Activated naive CD8-positive, alpha-beta T cell treated with anti-CD3 and anti-CD28 coated beads, Interleukin-2, amount 50 U/mL, for 16 hours (primary cell): ENCODE measurements at places on chromosomes 2 and 18.

GRCh38 chr2:11904941-11905340, 158.5 kb downstream of the LPIN1 start:
- no peak for DNase-seq

GRCh38 chr18:73683409-73684238, 464.0 kb downstream of the FBXO15 start:
- DNase-seq: no peak

DNA sequence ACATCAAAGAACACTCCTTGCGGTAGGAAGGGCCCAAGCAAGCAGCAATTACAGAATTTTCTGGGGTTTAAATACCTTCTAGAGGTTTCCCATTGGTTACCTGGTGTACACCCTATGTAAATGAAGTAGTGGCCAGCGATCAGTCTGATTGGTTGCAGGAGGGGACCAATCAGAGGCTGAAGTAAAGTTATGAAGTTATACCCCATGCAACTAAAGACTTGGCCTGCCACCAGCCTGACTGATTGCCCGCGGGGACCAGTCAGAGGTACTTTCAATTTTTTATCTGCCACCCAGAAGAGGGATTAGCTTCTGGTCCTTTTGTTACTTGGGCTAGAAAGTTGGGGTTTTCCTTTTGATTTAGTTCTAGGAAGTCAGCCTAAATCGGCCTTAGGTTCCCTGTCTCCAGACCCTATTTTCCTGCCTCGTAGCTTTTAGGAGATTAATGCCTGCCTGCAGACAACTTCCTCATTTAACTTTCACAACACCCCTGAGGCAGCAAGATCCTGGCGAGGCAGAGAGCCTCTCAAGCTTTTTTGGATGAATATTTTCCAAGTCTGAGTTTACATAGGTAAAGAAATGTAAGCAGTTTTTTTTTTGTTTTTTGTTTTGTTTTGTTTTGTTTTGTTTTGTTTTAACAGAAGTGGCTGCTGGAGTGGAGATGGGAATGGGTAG, 1.5 kb upstream of the DGUOK start:
- no peak for DNase-seq

- DNase-seq: no peak
Observed at GRCh38 chr2:3608373-3609278, 13.7 kb downstream of the COLEC11 start.

DNA sequence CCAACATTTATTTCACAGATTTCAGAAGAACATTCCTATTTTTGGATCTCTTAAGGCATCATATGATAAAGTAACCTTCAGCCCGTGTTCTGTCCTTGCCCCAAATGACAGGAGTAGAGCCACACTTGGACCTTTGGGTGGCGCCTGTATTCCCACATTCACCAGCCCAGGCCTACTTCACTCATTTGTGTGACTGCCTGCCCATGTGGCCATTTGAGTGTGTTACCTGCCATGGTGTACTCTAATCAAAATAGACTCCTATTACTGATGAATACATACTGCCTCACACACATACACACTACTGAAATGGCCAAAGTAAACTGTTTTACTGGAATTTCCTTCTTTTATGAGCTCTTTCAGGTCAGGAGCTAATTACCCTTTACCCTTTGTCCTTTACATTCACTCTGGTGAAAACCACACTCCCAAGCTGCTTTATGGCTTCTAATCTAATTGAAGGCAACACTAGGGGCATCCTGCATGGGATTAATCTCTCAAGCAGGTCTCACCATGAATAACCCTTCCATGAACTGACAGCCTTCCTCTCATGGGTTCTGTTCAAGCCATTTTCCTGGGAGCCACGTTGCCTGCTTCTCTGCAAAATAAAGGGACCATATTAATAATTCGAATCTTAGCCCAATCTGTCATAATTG, 271.0 kb upstream of the GALNT5 start:
- DNase-seq: no peak

- no peak for DNase-seq
Observed at GRCh38 chr2:173755798-173756197, 209.4 kb downstream of the SP3 start.

GRCh38 chr2:151777487-151777886, 43.2 kb upstream of the NEB start:
- no peak for DNase-seq

GRCh38 chr18:43350176-43350575, 72.9 kb upstream of the SYT4 start:
- no peak for DNase-seq

- DNase-seq: no peak
Observed at GRCh38 chr2:57892920-57893319, 153.7 kb upstream of the VRK2 start.

DNA sequence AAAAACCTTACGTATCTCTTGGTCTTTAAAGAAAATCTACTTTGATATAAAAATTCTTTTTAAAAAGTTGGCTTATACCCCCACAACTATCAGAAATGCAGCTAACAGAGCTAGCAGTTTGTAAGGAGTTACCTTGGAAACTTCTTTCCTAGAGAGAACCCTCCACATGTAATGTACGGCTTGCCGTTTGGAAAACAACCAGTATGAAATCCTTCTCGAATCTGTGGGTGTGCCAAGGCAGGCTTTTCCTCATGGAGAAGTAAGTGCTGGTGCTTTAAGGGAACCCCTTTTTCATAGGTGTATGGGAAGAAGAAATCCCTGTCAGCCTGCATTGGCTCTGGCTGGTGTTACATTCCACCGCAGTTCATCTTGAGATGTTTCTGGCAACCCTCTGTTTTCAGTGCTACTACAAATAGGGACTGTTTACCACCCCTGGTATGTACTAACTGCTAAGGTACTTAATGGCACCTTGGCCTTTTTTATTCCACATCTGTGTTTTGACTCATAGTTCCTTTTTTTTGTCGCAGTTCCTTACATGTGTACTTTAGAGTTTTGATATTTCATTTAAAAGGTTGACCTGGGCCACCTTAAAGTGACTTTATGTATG, 248.4 kb downstream of the FHOD3 start:
- no peak for DNase-seq

- no peak for DNase-seq
Observed at GRCh38 chr2:100563407-100564247, 834 bp downstream of the PDCL3 start.

GRCh38 chr2:217854684-217855420, 147.9 kb downstream of the TNS1 start:
- no peak for DNase-seq
